ENCODE measurements at places on chromosomes 7 and 10. TPM values are rescaled to one million over a fixed set of nuclear protein-coding genes. Genes with fewer than 3 reads are reported as not detected.

The GRID2IP gene
- 0.09 TPM for total RNA-seq

The PPP1R3C gene
- total RNA-seq: 0.74 TPM

DNA sequence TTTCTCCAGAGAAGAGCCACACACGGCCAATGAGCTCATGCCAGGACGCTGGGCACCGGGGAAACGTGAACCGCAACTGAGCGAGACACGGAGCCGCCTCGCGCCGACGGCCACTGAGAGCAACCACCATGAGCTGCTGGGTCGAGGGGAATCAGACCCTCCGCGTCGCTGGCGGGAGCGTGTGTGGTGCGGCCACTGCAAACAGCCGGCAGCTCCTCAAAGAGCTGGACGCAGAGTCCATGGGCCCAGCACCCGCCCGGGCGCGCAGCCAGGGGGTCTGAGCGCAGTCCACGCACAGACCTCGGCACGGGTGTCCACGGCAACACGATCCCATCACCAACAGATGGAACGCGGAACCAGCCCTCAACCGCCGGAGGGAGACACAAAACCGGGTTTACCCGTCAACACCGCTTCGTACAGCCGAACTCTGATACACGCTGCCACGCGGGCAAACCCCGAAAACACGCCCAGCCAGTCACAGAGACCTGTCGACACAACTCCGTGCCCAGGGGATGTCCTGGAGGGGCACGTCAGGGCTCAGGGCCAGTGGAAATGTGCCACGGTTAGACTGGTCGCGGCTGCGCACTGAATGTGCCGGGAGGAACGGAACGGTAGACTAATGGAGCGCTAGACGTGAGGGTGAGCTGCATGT lies 147.1 kb downstream of the ELFN1 start:
- DNase-seq: no peak

- DNase-seq: no peak
Measured at GRCh38 chr10:52438119-52438518, 124.0 kb downstream of the DKK1 start.
